ENCODE measurements at places on chromosomes 7 and 10.

GRCh38 chr10:11813855-11814567 is 9.1 kb upstream of the PROSER2 start:
- DNase-seq, result no peak

DNA sequence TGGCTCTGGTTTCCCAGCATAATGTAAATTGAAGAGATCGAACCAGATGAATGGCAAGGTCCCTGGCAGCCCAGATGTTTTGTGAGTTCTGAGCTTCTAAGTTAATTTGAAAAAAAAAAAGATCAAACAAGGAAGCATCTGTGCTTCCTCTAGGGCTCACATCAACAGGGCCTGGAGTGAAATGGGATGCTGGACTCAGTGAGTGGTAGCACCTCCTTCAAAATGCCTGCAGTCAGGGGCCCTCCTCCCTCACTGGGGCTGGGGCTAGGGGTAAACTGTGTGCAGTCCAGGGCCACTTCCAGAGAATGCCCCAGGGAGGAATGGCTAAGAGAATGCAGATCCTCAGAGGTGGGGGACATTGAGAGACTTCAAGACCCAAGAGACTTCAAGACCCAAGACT is 6.0 kb upstream of the CUEDC2 start:
- no peak for DNase-seq

DNA sequence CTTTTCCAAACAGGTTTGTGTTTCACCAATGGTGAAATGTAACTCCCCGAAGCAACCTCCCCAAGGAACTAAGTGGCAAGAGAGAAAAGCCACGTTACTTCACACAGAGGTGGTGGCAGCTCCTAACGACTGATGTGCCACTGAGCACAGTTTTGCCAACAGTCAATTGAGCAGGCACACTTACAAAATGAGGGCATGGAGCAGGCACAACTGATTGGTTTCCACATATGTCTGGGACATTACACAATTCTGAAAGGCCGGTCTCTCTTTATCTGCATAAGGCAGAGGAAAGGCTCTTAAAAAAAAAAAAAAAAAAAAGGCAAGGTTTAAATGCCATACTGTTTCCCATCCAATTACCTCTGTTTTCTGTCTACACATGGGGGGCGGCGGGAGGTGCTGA is 86.7 kb downstream of the GFRA1 start:
- DNase-seq, result no peak

- no peak for DNase-seq
Observed at GRCh38 chr10:30606313-30606712, 23.2 kb downstream of the LYZL2 start.

DNA sequence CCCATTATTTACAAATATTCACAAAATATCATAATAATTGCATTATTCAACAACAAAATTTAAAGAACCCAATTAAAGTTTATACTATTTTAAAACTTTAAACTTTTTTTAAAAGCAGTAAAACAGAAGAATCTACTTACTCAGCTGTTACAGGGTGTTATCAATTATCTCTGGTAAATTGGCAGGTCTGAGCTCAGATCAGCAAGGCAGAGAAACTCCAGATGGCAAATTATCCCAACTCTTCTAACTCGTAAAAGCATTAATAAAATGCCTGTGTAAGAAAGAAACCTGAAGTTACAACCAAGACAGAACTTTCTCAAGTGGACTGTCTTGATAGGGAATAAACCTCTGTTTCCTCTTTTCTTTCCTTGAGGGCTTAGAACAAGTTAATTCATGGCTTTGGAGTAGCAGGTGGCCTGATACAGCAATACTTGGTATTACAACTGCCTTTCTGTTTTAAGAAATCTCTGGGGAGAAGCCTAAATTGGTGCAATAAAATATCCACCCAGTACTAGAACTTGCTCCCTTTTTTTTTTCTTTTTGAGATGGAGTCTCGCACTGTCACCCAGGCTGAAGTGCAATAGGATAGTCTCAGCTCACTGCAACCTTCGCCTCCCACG is 275.3 kb upstream of the MKLN1 start:
- DNase-seq, result peak; percentile 46
